Fibroblast of mammary gland (primary cell): ENCODE measurements at places on chromosomes 3 and 15.

DNA sequence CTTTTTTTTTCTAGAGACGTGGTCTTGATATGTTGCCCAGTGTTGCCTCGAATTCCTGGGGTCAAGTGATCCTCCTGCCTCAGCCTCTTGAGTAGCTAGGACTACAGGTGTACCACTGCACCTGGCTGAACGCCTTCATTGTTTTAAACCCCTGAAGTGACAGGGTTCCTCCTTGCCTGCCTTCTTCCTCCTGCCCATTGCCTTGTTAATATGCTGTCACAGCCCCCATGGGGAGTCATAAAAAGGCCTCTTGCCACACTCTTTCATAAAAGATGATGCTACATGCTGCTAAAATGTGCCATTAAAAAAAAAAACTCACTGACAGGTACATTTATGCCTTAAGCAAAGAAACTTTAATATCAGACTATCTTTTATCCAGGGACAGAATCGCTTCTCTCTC lies 116.8 kb upstream of the SKOR1 start:
- DNase-seq, result no peak

- DNase-seq, result no peak
Observed at GRCh38 chr15:27258287-27258686, 287.3 kb downstream of the GABRG3 start.

DNA sequence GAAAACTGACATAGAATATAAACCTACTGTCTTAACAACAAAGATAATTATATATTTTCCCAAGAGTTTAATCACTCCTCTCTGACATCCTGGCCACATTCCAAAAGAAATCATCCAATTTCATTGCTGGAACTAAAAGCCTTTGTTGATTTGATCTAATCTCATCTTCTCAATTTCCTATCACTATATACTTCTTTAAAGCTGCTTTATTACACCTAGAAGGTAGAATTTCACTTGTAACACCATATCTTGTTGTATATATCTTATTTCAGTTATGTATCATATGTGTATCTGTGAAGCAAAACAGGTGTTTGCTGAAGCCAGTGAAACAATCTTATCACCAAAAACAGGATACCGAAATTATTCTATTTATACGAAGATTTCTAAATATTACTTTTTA lies 740.2 kb downstream of the ROBO1 start:
- no peak for DNase-seq

- peak; percentile 63 for DNase-seq
Observed at GRCh38 chr3:65130782-65131181, 443.0 kb upstream of the ADAMTS9 start.

- no peak for DNase-seq
Observed at GRCh38 chr15:63460210-63461155, 43.9 kb upstream of the USP3 start.
